ENCODE measurements at places on chromosomes 1 and 21. TPM values are rescaled to one million over a fixed set of nuclear protein-coding genes. Genes with fewer than 3 reads are reported as not detected.

DNA sequence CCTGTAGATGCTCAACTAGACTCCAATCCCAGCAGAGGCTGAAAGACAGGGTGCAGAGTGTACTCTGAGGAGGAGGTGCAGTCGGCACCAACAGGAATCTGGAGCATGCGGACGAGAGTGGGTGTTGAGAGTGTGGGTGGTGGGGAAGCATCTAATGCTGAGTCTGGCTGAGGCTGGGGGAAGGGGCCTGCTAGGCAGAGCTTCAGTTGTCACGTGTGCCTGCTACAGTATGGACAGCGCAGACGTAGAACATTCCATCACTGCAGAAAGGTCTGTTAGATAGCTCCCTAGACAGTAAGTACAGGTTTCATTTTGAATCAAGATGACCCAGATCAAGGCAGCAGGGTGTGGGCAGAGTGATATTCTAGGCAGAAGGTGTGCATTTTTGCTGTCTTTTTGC is 23.1 kb downstream of the SNAP47 start:
- DNase-seq, result no peak

DNA sequence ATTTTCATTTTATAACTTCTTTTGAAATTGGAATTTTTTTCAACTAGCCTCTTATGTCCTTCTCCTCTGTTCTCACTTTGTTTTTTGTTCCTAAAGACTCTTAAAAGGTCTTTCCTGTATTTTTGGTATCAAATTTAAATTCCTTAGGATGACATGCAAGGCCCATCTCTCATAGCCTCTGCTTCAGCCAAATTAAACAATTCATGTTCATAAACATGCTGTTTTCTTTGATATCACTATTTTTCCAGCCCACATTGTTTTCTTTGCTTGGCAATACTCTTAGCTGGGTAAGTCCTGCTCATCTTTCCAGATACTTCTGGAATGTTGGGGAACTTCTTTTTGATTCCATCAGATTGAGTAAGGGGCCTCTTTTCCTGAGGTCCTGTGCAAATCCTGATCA is 55.8 kb upstream of the GPR88 start:
- no peak for DNase-seq

- no peak for DNase-seq
These were observed 15.1 kb downstream of the AIDA start for GRCh38 chr1:222697203-222697602.

DNA sequence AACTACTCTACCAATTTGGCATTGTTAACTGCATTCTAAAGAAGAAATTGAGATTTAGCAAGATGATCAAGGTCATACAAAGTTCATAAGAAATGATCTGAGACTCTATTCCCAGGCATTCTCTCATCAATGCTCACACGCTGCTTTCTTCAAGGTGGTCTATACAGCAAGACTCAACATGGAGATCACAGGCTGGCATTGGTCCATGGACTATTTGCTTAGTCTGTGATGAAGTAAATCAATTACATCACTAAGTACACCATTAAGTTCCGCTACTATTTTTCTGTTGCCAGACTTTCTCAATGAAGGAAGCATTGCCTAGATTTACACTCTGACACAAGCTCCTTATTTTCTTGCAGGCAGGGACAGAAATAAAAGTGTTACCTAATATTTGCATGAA is 51.9 kb upstream of the CYP2J2 start:
- no peak for DNase-seq

The LIPI gene
- total RNA-seq, result not detected

DNA sequence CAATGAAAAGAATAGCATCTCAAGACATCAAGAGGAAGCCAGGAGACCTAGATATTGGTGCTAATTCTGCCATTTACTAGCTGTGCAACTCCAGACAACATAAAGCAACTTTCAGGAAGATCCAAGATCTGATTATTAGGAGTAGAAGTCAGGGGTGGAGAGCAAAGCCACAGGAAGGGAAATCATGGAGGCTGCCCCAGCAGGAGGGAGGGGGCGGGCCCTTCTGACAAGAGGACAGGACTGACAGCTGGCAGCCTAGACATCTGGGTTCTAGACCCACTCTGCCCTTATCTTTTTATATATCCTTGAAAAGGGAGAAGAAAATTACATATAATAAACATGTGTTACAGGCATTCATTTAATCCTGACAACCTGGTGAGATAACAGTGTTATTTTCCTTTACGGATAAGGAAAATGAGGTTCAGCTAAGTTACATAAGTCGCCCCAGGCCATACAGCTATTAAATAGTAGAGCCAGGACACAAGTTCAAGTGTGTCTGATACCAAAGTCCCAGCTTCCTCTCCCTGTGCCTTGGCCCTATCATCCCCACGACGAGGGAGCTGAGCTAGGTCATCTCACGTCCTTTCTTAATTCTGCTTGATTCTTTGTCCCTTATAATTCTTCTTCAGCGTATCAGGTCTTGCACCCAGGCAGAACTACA is 46.6 kb downstream of the ARHGEF11 start:
- DNase-seq, result no peak

The SNAP47 gene
- 34.0 TPM for total RNA-seq

The DPH5 gene
- 40.5 TPM for total RNA-seq

The LAPTM5 gene
- 0.56 TPM for total RNA-seq

DNA sequence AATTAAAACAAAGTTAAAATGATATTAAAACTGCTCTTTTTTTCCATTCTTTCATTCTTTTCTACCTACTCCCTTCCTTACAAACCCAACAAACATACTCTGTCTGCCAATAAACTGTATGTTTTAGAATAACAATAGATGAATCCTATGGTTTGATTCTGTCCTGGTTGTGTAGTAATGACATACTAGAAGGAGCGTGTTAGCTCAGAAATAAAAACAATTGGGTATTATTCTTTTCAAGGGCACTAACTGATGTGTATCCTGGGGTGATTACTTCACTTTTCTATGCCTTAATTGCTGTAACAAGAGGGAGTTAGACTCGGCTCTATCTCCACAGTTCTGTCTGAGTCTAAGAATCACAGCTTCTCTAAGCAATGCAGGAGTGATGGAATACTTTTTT is 194.4 kb downstream of the GIPC2 start:
- DNase-seq, result no peak

The CDK18 gene
- total RNA-seq, result 1.7 TPM

The NFASC gene
- total RNA-seq, result 301 TPM

The NHLH2 gene
- 255 TPM for total RNA-seq

DNA sequence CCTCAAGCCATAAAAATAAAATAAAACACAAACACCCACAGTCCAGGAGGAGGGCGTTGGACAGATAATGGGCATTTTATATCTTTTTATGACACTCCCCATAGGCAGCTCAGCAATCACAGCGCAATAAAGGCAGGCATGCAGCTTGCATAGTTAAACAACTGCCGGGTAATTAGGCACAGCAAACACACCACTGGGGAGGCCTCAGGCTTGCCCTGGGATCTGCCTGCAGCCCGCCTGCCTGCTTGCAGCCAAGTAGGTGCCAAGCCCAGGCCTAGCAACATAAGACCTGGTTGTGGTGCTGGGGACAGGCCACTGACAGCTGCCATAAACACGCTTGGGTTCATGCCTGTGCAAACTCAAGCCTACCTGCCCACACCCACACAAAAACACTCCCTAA is 54.2 kb downstream of the DMAP1 start:
- DNase-seq, result no peak

The CYP4B1 gene
- total RNA-seq, result not detected

The SYT14 gene
- total RNA-seq, result 18.1 TPM
